ENCODE measurements at places on chromosomes 7 and 10. TPM values are rescaled to one million over a fixed set of nuclear protein-coding genes. Genes with fewer than 3 reads are reported as not detected.

Gene PTN
- total RNA-seq, result 154 TPM

Gene WIPF3
- 4.1 TPM for total RNA-seq

Gene VPS37D
- 26.1 TPM for total RNA-seq

Gene SLC12A9
- 18.3 TPM for total RNA-seq

Gene DEPP1
- total RNA-seq, result 4.1 TPM

Gene TLX1
- total RNA-seq, result not detected

Gene ARF5
- total RNA-seq, result 102 TPM

Gene SPDYE1
- not detected for total RNA-seq

DNA sequence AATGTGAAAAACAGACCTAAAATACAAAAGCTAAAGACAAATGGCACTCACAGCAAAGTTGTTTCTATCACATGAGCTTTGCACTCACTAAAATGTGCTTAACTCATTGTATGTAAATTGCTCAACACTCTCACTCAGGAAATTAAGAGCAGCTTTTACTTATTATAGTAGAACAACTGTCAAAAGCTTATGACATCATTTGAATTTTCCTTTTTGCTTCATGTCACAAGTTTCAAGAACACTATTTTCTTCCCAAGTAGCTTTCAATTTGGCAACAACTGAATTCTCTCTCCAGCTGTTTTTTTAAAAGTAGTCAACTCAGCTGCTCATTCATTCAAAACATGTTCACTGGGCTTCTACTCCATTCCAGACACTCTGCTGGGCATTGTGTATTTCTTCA is 46.9 kb downstream of the ATE1 start:
- no peak for DNase-seq

DNA sequence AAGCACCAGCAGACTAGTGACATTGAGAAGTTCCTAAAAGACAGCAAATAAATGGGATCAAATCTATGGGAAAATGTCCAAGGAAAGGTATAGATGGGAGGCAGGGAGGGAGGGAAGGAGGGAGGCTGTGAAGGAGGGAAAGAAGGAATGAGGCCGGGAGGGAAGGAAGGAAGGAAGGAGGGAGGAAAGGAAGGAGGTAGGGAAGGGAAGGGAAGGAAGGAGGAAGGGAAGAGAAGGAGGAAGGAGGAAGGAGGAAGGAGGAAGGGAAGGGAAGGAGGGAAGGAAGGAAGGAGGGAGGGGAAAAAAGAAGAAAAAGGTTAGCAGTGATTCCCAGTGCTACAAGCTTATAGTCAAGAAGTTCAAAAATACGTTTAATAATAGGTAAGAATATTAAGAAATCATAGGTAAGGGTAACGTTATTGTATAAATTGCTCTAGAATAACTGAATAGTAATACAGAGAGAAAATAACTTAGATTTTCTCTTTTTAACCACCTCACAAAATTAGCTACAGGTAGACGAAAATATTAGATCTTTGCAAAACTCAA is 106.9 kb downstream of the LMBR1 start:
- DNase-seq, result no peak

- no peak for DNase-seq
Measured at GRCh38 chr10:14653271-14654161, 121.2 kb downstream of the FAM107B start.

DNA sequence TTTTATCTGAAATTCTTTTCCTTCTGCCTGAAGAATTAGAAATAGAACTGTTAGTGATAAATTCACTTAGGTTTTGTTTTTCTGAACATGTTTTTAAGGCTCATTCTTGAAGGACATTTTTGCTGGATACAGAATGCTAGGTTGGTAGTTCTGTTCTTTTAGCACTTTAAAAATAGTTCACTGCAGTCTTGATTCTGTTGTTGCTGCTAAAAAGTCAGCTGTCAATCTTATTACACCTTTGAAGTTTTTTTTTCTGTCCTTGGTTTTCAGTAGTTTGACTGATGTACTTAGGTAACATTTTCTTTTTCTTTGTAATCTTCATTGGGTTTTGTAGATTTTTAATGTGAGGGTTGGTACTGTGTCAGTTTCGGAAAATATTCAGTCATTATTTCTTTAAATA is 48.7 kb downstream of the C1GALT1 start:
- no peak for DNase-seq

- no peak for DNase-seq
Measured at GRCh38 chr7:47153058-47153457, 428.9 kb downstream of the TNS3 start.

GRCh38 chr7:27172823-27173510 is 1.2 kb downstream of the HOXA10 start:
- DNase-seq, result no peak

GRCh38 chr10:27724287-27724686 is 21.3 kb downstream of the MKX start:
- DNase-seq, result no peak

DNA sequence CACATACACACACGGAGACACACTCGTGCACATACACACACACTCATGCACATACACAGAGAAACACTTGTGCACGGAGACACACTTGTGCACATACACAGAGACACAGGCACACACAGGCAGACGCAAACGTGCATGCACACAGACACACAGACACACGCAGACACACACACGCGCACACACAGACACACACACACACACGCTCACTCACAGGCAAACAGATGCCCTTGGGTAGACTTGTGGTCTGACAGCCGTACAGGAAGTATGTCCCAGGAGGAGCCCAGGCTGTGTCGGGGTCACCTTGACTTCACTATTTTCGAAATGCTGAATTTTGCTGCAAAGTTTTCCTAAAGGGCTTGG is 538.0 kb downstream of the DNAJB6 start:
- DNase-seq, result no peak

DNA sequence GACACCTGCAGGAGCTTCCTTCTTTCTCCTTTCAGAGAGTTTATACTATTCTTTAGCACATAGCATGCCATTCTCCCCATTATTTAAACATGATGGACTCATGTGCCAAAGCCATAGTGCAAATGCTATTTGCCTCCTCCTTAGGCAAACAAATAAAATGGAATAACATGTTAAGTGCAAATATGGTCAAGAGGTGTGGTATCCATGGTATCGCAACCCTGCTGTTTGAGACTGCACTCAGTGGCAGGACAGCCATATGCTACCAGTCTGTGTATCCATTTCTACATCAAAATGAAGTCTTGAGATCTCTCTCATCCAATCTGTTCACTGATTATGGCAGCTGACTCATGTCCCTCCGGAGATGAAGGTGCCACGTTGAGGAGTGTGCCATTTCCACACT is 22.8 kb downstream of the HEPACAM2 start:
- no peak for DNase-seq

- DNase-seq, result no peak
Measured at GRCh38 chr10:90993340-90993739, 72.5 kb upstream of the ANKRD1 start.

GRCh38 chr10:5476918-5477525 is 22.3 kb downstream of the CALML5 start:
- no peak for DNase-seq

- peak; percentile 56 for DNase-seq
Measured at GRCh38 chr10:97025613-97026242, 160.0 kb downstream of the SLIT1 start.

- DNase-seq, result no peak
Measured at GRCh38 chr7:22658031-22658430, 69.0 kb upstream of the IL6 start.

Measured in frontal cortex (tissue), 4 donors.